Keratinocyte (primary cell): ENCODE measurements at places on chromosomes 2 and 18. TPM values are rescaled to one million over a fixed set of nuclear protein-coding genes. Genes with fewer than 3 reads are reported as not detected.

DNA sequence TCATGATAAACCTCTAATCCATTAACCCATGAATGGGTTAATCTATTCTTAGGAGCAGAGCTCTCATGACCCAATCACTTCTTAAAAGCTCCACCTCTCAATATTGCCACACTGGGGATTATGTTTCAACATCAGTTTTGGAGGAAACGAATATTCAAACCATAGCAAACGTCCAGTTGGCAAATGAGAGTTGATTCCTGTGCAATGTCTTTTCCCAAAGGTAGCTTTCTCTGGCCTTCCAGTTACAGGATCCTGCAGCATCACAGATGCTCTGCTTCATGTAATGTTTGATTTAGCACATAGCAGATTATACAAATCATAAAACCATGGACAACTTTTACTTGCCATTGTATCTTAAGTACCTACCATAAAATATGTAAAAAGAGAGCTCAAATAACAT lies 481.0 kb downstream of the TNS1 start:
- no peak overlapping the region for H3K27ac ChIP-seq
- no peak overlapping the region for H3K4me3 ChIP-seq
- no peaks in the 10 kb centered on the region for H3K36me3 ChIP-seq
- no peaks in the 10 kb centered on the region for H3K4me1 ChIP-seq

- no peaks in the 10 kb centered on the region for H3K4me1 ChIP-seq
- no peak overlapping the region for H3K27ac ChIP-seq
- peaks cover 7% of the 10 kb centered on the region for H3K27me3 ChIP-seq
- no peak for DNase-seq
Measured at GRCh38 chr2:45190481-45190942, 181.3 kb upstream of the SIX2 start.

- H3K27me3 ChIP-seq: peaks cover 14% of the 10 kb centered on the region
- no peak overlapping the region for H3K27ac ChIP-seq
- H3K4me1 ChIP-seq: no peaks in the 10 kb centered on the region
- H3K4me3 ChIP-seq: no peak overlapping the region
- no peak for DNase-seq
Measured at GRCh38 chr2:23361152-23361551, 23.8 kb upstream of the KLHL29 start.

DNA sequence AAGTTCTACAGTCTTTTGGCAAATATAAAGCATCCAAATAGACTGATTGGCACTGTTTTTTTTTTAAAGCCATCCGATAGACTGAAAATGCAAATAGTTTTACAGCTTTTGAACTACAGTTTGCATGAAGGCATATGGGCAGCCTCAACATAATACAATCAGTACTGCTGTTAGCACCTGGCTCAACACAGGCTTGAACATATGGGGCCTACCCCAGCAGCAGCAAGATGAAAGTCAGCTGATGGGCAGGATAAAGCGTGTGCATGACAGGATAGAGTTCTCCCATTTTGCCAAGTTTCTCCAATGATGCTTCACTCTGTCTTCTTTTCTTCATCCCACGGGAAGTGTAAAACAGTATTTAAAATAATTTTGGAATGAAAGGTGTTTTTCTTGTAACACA lies 1.3 kb upstream of the AKAIN1 start:
- H3K36me3 ChIP-seq: no peaks in the 10 kb centered on the region
- no peak overlapping the region for H3K4me3 ChIP-seq
- peaks cover 28% of the 10 kb centered on the region for H3K27me3 ChIP-seq
- no peaks in the 10 kb centered on the region for H3K4me1 ChIP-seq
- H3K27ac ChIP-seq: no peak overlapping the region
- no peak for DNase-seq

GRCh38 chr18:8706791-8707555 lies 1.6 kb downstream of the MTCL1 start:
- DNase-seq: no peak
- peak overlapping the region; percentile 60 for H3K4me3 ChIP-seq
- H3K36me3 ChIP-seq: peaks cover 9% of the 10 kb centered on the region
- H3K27me3 ChIP-seq: no peaks in the 10 kb centered on the region
- H3K4me1 ChIP-seq: peaks cover 23% of the 10 kb centered on the region
- peak overlapping the region; percentile 75 for H3K27ac ChIP-seq

DNA sequence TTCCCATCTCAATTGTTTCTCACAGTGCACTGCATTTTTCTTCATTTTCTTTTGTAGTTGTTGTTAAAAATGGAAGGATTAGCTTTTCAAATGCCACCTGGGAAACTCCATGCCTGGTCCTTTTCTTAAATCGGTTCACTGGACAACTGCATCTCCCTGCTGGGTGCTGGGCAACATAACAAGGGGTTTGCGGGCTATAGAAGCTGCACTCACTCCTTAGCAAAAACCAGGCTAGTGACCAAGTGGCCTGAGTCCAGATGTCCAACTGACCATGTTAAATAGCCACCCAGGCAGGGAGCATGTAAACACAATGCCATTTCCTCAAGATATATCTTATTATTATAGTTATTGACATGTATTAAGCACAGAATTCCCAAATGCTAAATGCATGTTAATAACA lies 264.9 kb downstream of the ICOS start:
- H3K27ac ChIP-seq: no peak overlapping the region
- no peak overlapping the region for H3K4me3 ChIP-seq
- no peaks in the 10 kb centered on the region for H3K36me3 ChIP-seq
- no peaks in the 10 kb centered on the region for H3K27me3 ChIP-seq
- no peaks in the 10 kb centered on the region for H3K4me1 ChIP-seq

DNA sequence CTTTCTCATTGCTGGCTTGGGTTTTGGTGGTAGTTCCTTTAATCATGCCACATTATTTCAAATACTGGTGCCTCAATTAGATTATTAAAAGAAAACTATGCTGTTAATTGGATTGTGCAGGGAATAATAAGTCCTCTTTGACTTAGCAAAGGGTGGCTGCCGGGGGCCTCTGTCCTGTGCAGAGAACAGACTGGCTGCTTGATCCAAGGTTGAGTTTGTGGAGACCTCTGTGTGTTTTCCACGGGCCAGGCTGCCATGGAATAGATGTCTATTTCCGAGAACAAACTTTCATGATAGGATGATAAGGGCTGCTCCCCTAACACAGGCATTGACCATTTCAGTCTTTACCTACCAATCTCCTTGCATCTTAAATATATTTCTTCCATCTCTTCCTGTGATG lies 30.4 kb upstream of the OTOS start:
- no peaks in the 10 kb centered on the region for H3K4me1 ChIP-seq
- peaks cover 17% of the 10 kb centered on the region for H3K27me3 ChIP-seq
- no peak overlapping the region for H3K27ac ChIP-seq
- no peak overlapping the region for H3K4me3 ChIP-seq

GRCh38 chr2:24969784-24970183 lies 2.0 kb downstream of the DNAJC27 start:
- H3K4me1 ChIP-seq: no peaks in the 10 kb centered on the region
- H3K36me3 ChIP-seq: peaks cover 1% of the 10 kb centered on the region
- no peak overlapping the region for H3K27ac ChIP-seq
- H3K27me3 ChIP-seq: no peaks in the 10 kb centered on the region
- no peak for DNase-seq

DNA sequence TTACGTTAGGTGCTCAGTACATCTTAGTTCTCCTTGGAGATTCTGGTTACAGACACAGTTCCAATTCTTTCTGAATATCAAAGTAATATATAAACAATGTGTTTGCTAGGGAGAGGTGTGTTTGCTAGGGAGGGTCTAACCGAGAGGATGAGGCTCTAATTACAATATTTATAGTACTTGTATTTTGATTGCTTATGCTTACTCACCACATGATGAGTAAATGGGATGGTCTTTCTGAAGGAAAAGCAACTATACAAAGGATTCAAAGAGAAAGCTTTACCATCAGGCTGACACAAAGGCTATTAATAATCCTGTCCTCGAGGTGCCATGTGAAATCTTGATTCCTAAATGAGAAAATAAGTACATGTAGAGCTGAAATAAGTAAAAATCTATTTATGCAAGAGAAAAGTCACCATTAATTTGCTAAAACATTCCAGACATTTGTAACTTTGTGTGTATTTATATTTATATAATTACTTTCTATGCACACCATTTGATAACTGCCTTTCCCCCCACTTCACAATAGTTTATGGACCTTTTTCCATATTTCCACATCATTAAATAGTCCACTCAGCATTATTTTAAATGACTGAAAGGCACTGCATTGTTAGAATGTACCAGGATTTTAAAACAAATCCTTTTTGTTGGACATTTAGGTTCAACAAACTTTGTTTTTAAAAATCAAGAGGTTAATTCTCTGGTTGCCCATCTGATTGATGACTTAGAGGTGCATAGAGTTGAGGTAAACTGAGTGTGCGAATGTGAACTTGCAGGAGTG lies 94.5 kb upstream of the FN1 start:
- no peaks in the 10 kb centered on the region for H3K27me3 ChIP-seq
- no peaks in the 10 kb centered on the region for H3K36me3 ChIP-seq
- no peak overlapping the region for H3K4me3 ChIP-seq
- peak; percentile 53 for DNase-seq

The CHMP1B gene
- polyA plus RNA-seq: 30.7 to 54.7 TPM (median 51.4 TPM) in 3 replicates

The DNAH6 gene
- 0.02 to 0.08 TPM (median 0.05 TPM) in 3 replicates for polyA plus RNA-seq

- H3K36me3 ChIP-seq: no peaks in the 10 kb centered on the region
- no peak for DNase-seq
- H3K27me3 ChIP-seq: no peaks in the 10 kb centered on the region
- H3K27ac ChIP-seq: no peak overlapping the region
- no peak overlapping the region for H3K4me3 ChIP-seq
- H3K4me1 ChIP-seq: peaks cover 26% of the 10 kb centered on the region
Measured at GRCh38 chr2:26700078-26700477, 7.6 kb downstream of the KCNK3 start.

DNA sequence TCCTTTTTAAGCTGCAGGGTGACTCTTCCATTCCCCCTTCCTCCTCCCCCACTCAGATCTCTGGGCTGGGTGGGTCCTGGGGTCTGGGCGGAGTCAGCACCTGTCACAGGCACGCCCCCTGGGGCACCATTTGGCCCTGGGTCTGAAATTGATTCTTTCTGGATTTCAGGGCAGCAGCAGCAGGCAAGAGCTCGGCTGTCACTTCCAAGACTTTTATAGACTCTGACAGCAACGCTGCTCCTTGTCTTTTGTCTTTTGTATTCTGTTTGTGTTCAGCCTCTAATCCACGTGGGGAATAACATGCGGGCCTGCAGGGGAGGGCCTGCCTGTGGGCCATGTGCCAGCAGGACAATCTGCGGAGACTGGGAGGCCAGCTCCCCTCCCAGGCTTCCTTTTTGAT lies 3.9 kb downstream of the BOD1L2 start:
- H3K4me3 ChIP-seq: no peak overlapping the region
- H3K36me3 ChIP-seq: no peaks in the 10 kb centered on the region
- H3K4me1 ChIP-seq: no peaks in the 10 kb centered on the region
- no peak overlapping the region for H3K27ac ChIP-seq
- H3K27me3 ChIP-seq: no peaks in the 10 kb centered on the region
- DNase-seq: no peak

The SLC4A1AP gene
- polyA plus RNA-seq: 10.3 to 17.0 TPM (median 13.5 TPM) in 3 replicates

DNA sequence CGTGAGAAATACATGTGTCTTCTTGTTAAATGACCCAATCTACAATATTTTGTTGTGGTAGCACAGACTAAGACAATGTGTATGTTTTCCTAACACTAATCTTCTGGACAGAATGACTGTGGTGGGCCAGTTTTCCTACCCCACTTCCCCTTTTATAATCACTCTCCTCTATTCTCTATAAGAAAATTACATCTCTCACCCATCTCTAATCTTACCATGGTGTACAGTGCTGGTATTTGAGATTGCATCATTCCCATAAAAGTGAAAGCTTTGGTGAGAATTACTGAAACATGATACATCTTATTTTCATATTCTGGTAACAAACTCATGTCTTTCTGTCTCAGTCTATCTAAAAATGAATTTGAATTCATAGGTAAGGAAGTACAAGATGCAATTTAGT lies 40.5 kb downstream of the CAVIN2 start:
- DNase-seq: no peak
- H3K27me3 ChIP-seq: no peaks in the 10 kb centered on the region
- no peak overlapping the region for H3K4me3 ChIP-seq

GRCh38 chr18:27656905-27657304 lies 471.8 kb upstream of the CHST9 start:
- no peak overlapping the region for H3K27ac ChIP-seq
- H3K36me3 ChIP-seq: no peaks in the 10 kb centered on the region
- no peak for DNase-seq
- no peak overlapping the region for H3K4me3 ChIP-seq
- no peaks in the 10 kb centered on the region for H3K4me1 ChIP-seq

GRCh38 chr18:71398531-71398930 lies 1109.7 kb downstream of the SOCS6 start:
- H3K4me3 ChIP-seq: no peak overlapping the region
- no peaks in the 10 kb centered on the region for H3K4me1 ChIP-seq
- H3K27me3 ChIP-seq: no peaks in the 10 kb centered on the region
- H3K27ac ChIP-seq: no peak overlapping the region
- no peak for DNase-seq
- H3K36me3 ChIP-seq: no peaks in the 10 kb centered on the region

The OR6B2 gene
- not detected in 3 replicates for polyA plus RNA-seq

DNA sequence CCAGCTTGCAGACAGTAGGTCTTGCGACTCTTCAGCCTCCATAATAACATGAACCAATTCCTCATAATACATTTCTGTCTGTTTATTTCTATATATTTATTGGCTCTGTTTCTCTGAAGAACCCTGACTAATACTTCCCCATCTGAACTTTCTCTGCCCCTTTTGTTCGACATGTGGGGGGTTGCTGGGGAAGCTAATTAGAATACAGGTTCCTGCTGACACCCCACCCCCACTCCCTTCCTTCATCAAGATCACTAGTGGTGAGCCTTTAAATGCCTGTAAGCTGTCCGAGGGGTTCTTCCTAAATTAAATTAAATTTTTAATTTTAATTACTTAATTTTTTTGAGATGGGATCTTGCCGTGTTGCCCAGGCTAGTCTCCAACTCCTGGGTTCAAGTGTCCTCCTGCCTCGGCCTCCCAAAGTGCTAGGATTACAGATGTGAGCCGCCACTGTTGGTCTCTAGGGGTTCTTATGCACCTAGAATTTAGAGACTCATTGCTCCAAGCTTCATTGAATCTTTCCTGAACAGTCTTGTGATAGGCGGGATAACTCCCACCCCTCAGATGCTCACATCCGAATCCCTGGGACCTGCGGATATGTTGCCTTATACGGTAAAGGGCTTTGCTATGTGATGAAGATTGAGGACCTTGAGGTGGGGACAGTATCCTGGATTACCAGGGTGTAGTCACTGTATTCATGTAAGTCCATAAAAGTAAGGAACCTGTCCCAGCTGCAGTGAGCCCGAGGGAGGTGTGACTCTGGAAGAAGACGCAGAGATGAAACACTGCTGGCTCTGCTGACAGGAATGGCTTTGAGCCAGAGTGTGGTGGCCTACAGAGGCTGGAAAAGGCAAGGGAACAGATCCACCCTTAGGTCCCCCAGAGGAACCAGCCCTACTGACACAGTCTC lies 26.2 kb downstream of the HPCAL1 start:
- peaks cover 5% of the 10 kb centered on the region for H3K4me1 ChIP-seq
- no peak overlapping the region for H3K27ac ChIP-seq
- H3K4me3 ChIP-seq: no peak overlapping the region
- H3K36me3 ChIP-seq: no peaks in the 10 kb centered on the region
- DNase-seq: no peak
- no peaks in the 10 kb centered on the region for H3K27me3 ChIP-seq

- H3K27ac ChIP-seq: peak overlapping the region; percentile 72
- H3K4me3 ChIP-seq: no peak overlapping the region
- peaks cover 35% of the 10 kb centered on the region for H3K4me1 ChIP-seq
- no peaks in the 10 kb centered on the region for H3K36me3 ChIP-seq
- no peaks in the 10 kb centered on the region for H3K27me3 ChIP-seq
- peak; percentile 62 for DNase-seq
Measured at GRCh38 chr2:133841900-133842299, 273.6 kb upstream of the NCKAP5 start.
